ENCODE measurements at places on chromosomes 3 and 15.

- DNase-seq: no peak
Observed at GRCh38 chr15:63476229-63476632, 28.2 kb upstream of the USP3 start.

DNA sequence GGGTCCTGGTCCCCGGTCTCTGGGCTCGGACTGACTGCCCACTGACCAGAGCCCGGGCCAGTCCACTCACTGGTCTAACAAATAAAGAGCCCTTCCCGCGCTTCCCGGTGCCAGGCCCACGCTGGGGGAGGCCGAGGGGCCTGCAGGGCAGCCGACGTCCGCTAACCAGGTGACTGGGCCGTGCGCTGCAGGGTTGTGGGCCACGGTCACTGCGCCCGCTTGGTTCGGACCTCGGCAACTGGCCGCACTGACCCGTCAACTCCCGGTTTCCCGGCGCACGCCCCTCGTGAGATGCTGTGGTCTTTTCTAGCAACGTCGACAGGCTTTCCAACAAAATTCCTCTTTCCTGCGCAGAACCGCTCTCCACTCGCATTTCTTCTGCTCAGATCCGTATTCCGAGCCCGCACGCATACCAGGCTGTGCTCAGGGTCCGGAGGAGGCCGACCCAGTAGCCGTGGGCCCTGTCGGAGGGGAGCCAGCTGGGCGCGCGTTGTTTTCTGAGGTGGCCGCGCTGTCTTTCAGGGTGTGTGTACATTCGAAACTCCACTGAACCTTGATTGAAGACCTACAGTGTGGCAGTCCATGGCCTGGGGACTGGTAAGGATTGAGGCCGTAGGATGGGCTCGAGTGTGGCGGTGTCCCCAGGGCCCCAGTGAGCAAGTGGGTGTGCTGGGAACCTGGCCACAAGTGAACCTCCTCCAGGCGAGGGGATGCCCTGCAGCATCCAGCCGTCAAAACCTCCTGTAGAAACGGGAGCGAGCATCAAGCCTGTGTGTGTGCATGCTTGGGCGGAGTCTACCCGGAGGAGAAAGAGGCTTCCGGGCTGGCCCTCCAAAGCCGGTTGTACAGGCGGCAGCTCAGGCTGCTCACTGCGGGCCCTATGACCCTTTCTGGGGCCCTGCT lies 875 bp upstream of the NT5DC2 start:
- no peak for DNase-seq

DNA sequence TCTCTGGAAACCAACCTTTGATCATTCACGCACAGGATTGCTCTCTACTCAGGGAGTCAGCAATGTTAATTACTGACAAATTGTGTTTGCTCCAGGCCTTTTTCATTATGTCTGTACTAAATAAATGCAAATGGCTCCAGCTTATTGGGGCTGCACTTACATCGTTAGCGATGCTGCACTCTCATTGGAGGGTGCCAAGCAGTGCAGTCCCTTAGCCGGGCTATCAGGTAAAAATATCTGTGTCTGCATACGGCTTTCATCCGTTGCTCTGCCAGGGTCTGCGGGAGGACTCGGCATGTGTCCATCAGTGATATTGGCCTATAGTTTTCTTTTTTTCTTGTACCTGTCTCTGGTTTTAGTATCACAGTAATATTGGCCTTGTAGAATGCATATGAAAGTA lies 471.5 kb upstream of the CADM2 start:
- no peak for DNase-seq

DNA sequence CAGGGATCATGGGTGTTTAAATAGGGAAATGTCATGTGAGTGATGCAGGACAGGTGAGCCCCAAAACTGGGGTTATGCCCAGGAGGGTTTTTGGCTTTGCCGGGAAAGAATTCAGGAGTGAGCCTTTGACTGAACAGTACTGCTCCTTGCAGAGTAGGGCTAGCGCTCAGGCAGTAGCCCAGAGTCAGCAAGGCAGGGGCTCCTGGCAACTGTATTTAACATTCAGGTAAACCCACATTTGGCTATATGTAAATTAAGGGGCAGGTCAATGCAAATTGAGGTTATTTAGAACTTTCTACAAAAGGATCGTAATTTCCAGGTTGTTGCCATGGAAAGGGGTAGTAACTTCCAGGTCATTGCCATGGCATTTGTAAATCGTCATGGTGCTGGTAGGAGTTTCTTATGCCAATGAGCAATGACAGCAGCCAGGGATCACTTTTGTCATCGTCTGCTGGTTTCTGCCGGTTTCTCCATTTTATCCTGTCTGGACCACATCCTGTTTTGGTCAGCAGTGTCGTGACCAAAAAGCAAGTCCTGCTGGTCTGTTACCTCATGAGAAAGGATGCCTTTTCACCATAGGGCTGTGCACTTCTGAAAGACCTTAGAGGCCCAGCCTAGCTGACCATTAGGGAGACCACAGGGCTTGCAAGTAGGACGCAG lies 24.3 kb downstream of the MTHFS start:
- peak; percentile 6 for DNase-seq

GRCh38 chr3:120048355-120049041 lies 45.7 kb downstream of the GSK3B start:
- DNase-seq: no peak

- DNase-seq: no peak
Observed at GRCh38 chr3:17040322-17040989, 155.7 kb downstream of the PLCL2 start.

- DNase-seq: no peak
Observed at GRCh38 chr3:3765661-3766060, 33.6 kb upstream of the LRRN1 start.

GRCh38 chr15:29128671-29129070 lies 141.0 kb downstream of the NSMCE3 start:
- no peak for DNase-seq

- DNase-seq: no peak
Observed at GRCh38 chr15:69491038-69491505, 38.5 kb downstream of the RPLP1 start.

- DNase-seq: no peak
Observed at GRCh38 chr3:184836090-184836822, 24.3 kb downstream of the VPS8 start.

- no peak for DNase-seq
Observed at GRCh38 chr3:195270079-195270816, 711 bp downstream of the XXYLT1 start.

DNA sequence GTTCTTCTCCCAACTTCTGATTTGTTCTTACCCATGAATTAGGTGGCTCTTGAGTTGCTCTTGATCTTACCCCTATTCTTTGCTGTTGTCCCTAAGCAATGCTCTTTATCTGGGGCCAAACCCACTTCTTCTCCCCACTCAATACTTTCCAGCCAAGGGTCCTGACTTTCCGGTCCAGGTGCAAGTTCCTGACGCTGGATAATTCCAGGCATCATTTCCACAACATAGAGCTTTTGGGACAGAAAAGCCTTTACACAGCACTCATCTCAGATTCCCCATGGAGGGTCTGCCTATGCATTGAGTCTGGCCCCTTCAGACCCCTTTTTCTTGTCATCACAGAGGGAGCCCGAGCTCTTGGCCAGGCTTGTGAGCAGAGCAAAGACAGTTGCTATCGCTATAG lies 85.4 kb upstream of the BOC start:
- DNase-seq: no peak

Measured in T-cell (primary cell).